ENCODE measurements at places on chromosomes 12 and 14.

DNA sequence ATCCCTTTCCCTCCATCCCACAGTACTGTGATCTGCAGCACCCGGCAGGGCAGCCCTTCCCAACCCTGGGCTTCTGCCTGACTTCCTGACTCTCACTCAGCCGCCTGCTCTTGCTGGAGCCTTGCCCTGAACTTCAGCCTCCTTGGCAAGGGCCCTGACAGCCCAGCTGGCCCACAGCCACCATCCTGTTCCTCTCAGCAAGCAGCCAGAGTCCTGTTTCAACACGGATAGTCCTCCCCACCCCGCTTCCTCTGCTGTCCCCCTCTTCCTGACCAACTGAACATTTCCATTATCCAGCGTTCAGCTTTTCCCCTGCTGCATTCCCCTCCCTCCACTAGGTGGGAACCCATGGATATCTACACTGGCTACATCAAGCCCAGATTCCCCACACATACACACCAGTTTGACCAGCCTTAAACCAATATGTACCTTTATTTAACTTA, 74.0 kb upstream of the MDM1 start:
- H3K27ac ChIP-seq, result no peak overlapping the region
- no peaks in the 10 kb centered on the region for H3K36me3 ChIP-seq
- peaks cover 31% of the 10 kb centered on the region for H3K27me3 ChIP-seq
- H3K4me1 ChIP-seq, result peaks cover 12% of the 10 kb centered on the region
- H3K4me3 ChIP-seq, result no peak overlapping the region

- H3K4me1 ChIP-seq, result no peaks in the 10 kb centered on the region
- peaks cover 25% of the 10 kb centered on the region for H3K27me3 ChIP-seq
- H3K36me3 ChIP-seq, result no peaks in the 10 kb centered on the region
- H3K27ac ChIP-seq, result no peak overlapping the region
- no peak for DNase-seq
Observed at GRCh38 chr14:89827265-89827664, 127.3 kb downstream of the EFCAB11 start.

DNA sequence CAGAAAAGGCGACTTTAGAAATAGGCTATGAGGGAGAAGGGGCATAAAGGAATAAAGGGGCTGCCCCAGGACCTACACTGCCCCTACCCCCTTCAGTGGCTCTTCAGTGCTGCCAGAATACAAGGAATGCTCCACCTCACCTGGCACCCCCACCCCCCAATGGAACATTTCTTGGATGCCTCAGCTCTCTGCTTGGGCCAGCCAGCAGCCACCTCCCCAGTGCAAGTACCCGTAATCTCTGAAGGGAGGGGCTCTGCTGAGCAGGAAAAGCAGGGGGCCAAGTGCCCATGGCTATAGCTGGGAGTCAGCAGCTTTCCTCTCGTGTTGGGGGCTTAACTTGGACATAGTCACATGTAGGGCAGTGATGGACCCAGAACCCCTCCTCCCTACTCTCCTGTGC, 33.3 kb downstream of the BAZ2A start:
- DNase-seq, result no peak
- peaks cover 49% of the 10 kb centered on the region for H3K36me3 ChIP-seq
- no peak overlapping the region for H3K4me3 ChIP-seq
- H3K27ac ChIP-seq, result no peak overlapping the region
- no peaks in the 10 kb centered on the region for H3K27me3 ChIP-seq

DNA sequence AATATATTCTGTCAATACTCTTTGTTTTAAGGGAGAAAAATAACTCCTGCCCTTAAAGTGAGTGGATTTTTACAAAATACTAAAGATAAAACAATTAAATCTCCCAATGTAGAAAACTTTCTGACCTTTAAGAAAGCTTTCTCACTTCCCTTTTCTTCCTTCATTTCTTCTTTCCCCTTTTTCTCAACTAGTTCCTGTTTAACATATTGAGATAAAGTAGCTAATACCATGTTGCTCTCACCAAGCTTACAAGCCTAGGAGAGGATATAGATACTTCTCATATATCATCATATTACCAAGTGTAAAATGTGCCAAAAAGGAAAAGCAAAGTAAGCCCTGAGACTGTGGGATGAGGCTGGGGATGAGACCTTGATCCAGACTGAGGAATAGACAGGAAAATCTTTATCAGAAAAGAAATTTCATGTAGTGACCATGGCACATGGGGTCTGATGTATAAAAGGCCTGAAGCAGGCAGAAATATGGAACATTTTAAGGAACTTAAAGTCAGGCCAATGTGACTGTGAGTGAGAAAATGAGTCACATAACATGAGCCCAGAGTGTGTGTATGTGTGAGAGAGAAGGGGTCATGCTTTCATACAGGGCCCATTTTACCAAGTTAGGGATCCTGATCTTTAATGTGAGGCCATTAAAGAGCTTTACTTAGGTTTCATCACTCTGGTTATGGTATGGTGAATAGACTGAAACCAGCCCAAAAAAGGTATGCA, 1.6 kb upstream of the RPL10L start:
- H3K27me3 ChIP-seq, result no peaks in the 10 kb centered on the region
- no peak overlapping the region for H3K27ac ChIP-seq
- no peak overlapping the region for H3K4me3 ChIP-seq
- H3K36me3 ChIP-seq, result no peaks in the 10 kb centered on the region

DNA sequence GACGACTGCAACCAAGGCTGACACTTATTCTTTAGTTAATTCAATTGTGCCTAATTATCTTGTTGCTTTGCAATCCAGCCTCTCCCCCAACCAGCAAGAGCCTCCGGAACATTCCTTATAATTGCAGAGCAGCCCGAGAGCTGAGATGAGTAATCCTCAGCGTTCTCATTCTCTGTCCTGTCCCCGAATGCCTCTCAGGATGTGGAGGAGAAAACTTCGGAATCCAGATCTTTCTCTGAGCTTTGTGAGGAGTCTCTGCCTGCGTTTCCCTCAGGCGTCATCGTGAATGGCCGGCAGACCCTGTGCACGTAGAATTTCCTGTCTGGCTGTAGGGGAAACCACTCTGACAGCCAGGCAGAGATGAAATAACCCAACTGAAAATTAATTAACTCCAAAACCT, 160.5 kb upstream of the DIO3 start:
- no peak for DNase-seq
- H3K4me3 ChIP-seq, result no peak overlapping the region
- H3K27me3 ChIP-seq, result peaks cover 30% of the 10 kb centered on the region
- no peaks in the 10 kb centered on the region for H3K4me1 ChIP-seq
- no peaks in the 10 kb centered on the region for H3K36me3 ChIP-seq

GRCh38 chr14:105489542-105490266, 1.3 kb upstream of the TEDC1 start:
- H3K4me1 ChIP-seq, result peaks cover 13% of the 10 kb centered on the region
- DNase-seq, result peak; percentile 84
- peaks cover 11% of the 10 kb centered on the region for H3K36me3 ChIP-seq
- no peaks in the 10 kb centered on the region for H3K27me3 ChIP-seq
- peak overlapping the region; percentile 92 for H3K27ac ChIP-seq

GRCh38 chr14:61047021-61047420, 66.0 kb downstream of the SLC38A6 start:
- H3K4me3 ChIP-seq, result no peak overlapping the region
- H3K36me3 ChIP-seq, result no peaks in the 10 kb centered on the region
- H3K4me1 ChIP-seq, result peaks cover 5% of the 10 kb centered on the region
- DNase-seq, result no peak
- no peaks in the 10 kb centered on the region for H3K27me3 ChIP-seq
- no peak overlapping the region for H3K27ac ChIP-seq

GRCh38 chr14:79600406-79600805, 610.9 kb downstream of the DIO2 start:
- DNase-seq, result no peak
- H3K27me3 ChIP-seq, result no peaks in the 10 kb centered on the region
- H3K27ac ChIP-seq, result no peak overlapping the region
- H3K36me3 ChIP-seq, result no peaks in the 10 kb centered on the region
- H3K4me1 ChIP-seq, result no peaks in the 10 kb centered on the region
- no peak overlapping the region for H3K4me3 ChIP-seq

DNA sequence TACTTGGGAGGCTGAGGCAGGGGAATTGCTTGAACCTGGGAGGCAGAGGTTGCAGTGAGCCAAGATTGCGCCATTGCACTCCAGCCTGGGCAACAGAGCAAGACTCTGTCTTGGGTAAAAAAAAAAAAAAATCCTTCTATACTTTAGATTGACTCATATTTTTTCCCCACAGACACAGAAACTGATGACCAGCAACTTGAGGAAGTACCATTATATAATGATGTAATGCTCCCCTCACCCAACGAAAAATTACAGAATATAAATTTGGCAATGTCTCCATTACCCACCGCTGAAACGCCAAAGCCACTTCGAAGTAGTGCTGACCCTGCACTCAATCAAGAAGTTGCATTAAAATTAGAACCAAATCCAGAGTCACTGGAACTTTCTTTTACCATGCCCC, 24.3 kb upstream of the SNAPC1 start:
- H3K27ac ChIP-seq, result no peak overlapping the region
- H3K4me1 ChIP-seq, result peaks cover 13% of the 10 kb centered on the region
- no peaks in the 10 kb centered on the region for H3K27me3 ChIP-seq
- no peak for DNase-seq

DNA sequence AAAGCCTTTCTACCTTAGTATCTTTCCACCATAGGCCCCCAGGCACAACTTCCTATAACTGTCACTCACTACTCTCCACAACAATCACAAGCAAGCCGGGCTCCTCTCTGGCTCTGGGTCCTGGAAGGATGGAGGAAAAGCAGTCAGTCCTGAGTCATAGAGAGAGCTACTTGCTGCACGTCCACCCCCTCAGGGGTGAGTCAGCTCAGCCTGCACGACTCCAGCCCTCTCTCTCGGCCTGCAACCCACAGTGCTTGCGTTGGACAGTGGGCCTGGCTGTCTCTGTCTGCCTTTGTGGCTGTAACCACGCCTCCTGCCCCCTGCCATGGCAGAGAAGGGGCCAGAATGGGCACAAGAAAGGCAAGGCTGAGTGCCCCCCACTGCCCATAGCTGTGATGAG, 154.1 kb upstream of the FKBP4 start:
- H3K36me3 ChIP-seq, result no peaks in the 10 kb centered on the region
- peaks cover 23% of the 10 kb centered on the region for H3K27me3 ChIP-seq
- DNase-seq, result peak; percentile 60
- peaks cover 10% of the 10 kb centered on the region for H3K4me1 ChIP-seq

GRCh38 chr14:78130356-78130755, 39.8 kb upstream of the NRXN3 start:
- no peaks in the 10 kb centered on the region for H3K27me3 ChIP-seq
- H3K36me3 ChIP-seq, result no peaks in the 10 kb centered on the region
- peaks cover under 1% of the 10 kb centered on the region for H3K4me1 ChIP-seq
- no peak overlapping the region for H3K27ac ChIP-seq

DNA sequence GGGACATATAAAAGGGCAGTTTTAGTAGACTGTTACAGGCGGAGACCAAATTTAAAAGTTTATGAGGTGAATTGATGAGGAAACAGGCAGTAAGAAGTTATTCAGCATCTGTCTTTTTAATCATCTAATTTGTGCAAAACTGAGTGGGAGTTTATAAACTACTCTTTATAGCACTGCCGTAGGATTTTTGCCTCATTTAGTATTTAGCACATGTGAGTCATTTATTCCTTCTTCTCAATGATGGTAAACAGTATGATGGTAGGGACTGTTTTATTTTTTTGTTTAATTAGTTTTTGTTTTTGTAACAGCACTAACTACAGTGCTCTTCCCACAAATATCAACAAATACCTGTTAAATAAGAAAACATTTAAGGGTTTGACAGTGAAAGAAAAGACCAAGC, 20.6 kb downstream of the TOGARAM1 start:
- no peak overlapping the region for H3K4me3 ChIP-seq
- H3K36me3 ChIP-seq, result peaks cover 3% of the 10 kb centered on the region
- DNase-seq, result no peak
- H3K27ac ChIP-seq, result no peak overlapping the region
- no peaks in the 10 kb centered on the region for H3K27me3 ChIP-seq
- peaks cover 7% of the 10 kb centered on the region for H3K4me1 ChIP-seq

- no peaks in the 10 kb centered on the region for H3K4me1 ChIP-seq
- no peak overlapping the region for H3K4me3 ChIP-seq
- no peak for DNase-seq
- H3K27me3 ChIP-seq, result no peaks in the 10 kb centered on the region
Observed at GRCh38 chr12:103748002-103748401, 93.0 kb downstream of the NT5DC3 start.

- H3K36me3 ChIP-seq, result no peaks in the 10 kb centered on the region
- no peak for DNase-seq
- no peaks in the 10 kb centered on the region for H3K4me1 ChIP-seq
- no peak overlapping the region for H3K27ac ChIP-seq
- H3K27me3 ChIP-seq, result peaks cover 7% of the 10 kb centered on the region
Observed at GRCh38 chr12:81798294-81798693, 39.1 kb upstream of the PPFIA2 start.

- no peak overlapping the region for H3K4me3 ChIP-seq
- H3K36me3 ChIP-seq, result no peaks in the 10 kb centered on the region
- no peaks in the 10 kb centered on the region for H3K4me1 ChIP-seq
- H3K27me3 ChIP-seq, result peaks cover 4% of the 10 kb centered on the region
- DNase-seq, result no peak
Observed at GRCh38 chr12:119153477-119154434, 25.0 kb upstream of the HSPB8 start.

DNA sequence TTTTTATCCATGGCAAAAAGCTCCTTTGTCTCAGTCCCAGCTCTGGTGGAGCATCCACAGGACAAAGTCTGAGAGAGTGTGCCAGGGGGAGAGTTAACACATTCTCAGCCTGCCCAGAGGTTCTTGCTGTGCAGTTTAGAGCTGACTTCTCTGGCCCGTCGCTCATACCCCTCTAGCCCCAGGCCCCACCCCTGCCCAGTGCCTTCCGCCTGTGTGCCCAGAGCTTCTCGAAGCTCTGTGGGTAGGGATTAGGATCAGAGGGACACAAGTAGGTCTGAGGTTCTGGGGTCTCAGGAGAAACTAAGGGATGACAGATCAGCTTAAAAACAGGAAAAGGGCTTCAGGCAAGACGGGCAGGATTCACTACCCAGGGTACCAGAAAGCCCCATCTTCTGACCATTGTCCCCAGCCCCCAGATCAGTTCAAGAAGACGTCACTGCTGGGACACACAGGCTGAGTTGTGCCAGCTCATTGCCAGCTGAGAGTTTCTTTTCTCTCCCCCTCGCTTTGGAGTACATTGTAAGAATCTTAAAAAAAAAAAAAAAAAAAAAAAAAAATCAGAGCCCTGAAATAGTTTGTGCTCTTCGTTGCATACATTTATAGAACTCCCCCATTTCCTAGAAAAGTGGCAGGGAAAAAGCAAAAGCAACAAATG, 127.0 kb downstream of the GCH1 start:
- peaks cover 47% of the 10 kb centered on the region for H3K4me1 ChIP-seq
- no peak overlapping the region for H3K4me3 ChIP-seq
- no peak for DNase-seq
- no peaks in the 10 kb centered on the region for H3K36me3 ChIP-seq

- H3K4me1 ChIP-seq, result no peaks in the 10 kb centered on the region
- no peaks in the 10 kb centered on the region for H3K36me3 ChIP-seq
- DNase-seq, result no peak
Observed at GRCh38 chr12:5200278-5201087, 156.8 kb downstream of the KCNA5 start.

- no peak overlapping the region for H3K4me3 ChIP-seq
- H3K36me3 ChIP-seq, result no peaks in the 10 kb centered on the region
- H3K4me1 ChIP-seq, result peaks cover 2% of the 10 kb centered on the region
- no peak overlapping the region for H3K27ac ChIP-seq
Observed at GRCh38 chr12:28232211-28232928, 42.1 kb downstream of the CCDC91 start.

DNA sequence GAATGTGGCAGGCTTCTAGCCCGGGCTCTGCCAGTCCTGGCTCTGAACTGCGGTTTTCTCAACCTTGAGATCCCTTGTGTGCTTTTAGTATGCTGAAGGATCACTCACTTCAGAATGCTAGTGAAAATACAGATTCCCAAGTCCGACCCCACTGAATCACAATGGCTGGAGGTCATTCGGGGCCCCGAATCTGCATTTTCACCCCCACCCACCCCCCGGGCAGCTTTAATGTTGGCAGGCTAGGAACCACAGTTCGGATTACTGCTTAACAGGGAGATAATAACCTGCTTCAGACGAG, 573 bp upstream of the SUSD6 start:
- H3K27me3 ChIP-seq, result no peaks in the 10 kb centered on the region
- peak overlapping the region; percentile 93 for H3K27ac ChIP-seq
- H3K4me1 ChIP-seq, result peaks cover 39% of the 10 kb centered on the region
- peak overlapping the region; percentile 92 for H3K4me3 ChIP-seq
